ENCODE measurements at places on chromosomes 12 and 14. TPM values are rescaled to one million over a fixed set of nuclear protein-coding genes. Genes with fewer than 3 reads are reported as not detected.
A peak's percentile ranks its signal among the peaks of the same experiment; 100 is the strongest.

- no peak for DNase-seq
Measured at GRCh38 chr12:89326239-89327040, 25.9 kb downstream of the DUSP6 start.

- DNase-seq = no peak
Measured at GRCh38 chr12:14213542-14213941, 151.9 kb upstream of the ATF7IP start.

- DNase-seq = no peak
Measured at GRCh38 chr12:68420225-68421010, 88.3 kb upstream of the MDM1 start.

Gene MMAB
- total RNA-seq = 94.9 TPM

Gene TMEM229B
- 3.0 TPM for total RNA-seq

GRCh38 chr14:88576222-88576621 lies 13.4 kb downstream of the ZC3H14 start:
- DNase-seq = no peak

DNA sequence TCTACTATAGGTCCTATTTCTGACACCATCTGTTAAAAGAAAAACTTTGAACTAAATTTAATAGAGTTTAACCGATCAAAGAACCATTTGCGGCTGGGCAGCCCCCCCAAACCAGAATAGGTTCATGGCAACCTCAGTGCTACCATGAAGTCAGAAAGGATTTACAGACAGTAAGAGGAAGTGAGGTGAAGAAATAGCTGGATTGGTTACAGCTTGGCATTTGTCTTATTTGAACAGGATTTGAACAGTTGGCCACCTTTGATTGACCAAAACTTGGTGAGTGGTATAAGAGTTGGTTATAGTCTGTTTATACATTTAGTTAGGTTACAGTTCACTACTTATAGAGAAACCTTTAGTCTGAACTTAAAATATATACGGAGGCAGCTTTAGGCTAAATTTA lies 88.9 kb downstream of the TXNDC16 start:
- DNase-seq = no peak

DNA sequence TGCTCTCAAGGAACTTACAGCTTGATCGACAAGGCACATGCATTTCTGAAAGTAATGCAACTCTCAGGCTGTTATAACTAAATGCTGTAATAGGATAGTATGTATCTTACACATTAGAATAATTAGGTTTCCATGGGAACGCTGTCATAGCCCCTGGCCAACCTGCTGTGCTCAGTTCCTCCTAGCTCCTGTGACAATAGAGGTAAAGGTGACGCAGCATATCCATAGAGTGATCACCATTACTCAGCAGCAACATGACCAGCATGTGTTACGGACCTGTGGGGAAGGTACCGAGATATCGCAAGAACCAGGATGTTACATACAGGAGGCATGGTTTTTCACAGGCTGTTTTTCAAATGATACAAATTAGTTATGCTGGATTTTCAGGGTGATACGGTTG lies 150.7 kb downstream of the CAND1 start:
- DNase-seq = no peak

DNA sequence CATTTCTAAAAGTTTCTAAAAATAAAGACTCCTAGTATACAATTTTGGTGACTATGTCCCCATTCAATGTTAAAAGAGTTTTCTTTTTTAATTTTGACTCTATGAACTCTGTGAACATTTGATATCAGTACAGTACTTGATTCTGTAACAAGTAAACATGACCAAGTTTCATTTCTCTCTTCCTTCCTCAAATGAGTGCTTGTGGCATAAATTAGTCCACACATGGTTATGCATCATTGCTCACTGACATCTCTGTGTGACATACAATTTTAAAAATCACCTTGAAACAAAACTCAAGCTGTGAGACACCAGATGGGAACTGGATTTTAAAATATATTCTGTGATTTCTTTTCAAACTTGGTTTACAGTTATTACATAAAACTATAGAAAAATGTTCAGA lies 253.9 kb upstream of the MDGA2 start:
- DNase-seq = no peak

GRCh38 chr12:107670999-107671643 lies 14.5 kb upstream of the PWP1 start:
- DNase-seq = no peak

Gene SLC38A4
- not detected for total RNA-seq

GRCh38 chr12:47773062-47773857 lies at the start of gene SLC48A1:
Gene SLC48A1 (plus strand): TSS chr12:47773238. CDS start chr12:47773305, 67 bp downstream.
- DNase-seq = peak; percentile 79

Gene PEX5
- 34.8 TPM for total RNA-seq

- DNase-seq = no peak
Measured at GRCh38 chr12:58416236-58416635, 474.9 kb downstream of the ATP23 start.

Gene BIN2
- 1.1 TPM for total RNA-seq

Gene GMFB
- 65.5 TPM for total RNA-seq

DNA sequence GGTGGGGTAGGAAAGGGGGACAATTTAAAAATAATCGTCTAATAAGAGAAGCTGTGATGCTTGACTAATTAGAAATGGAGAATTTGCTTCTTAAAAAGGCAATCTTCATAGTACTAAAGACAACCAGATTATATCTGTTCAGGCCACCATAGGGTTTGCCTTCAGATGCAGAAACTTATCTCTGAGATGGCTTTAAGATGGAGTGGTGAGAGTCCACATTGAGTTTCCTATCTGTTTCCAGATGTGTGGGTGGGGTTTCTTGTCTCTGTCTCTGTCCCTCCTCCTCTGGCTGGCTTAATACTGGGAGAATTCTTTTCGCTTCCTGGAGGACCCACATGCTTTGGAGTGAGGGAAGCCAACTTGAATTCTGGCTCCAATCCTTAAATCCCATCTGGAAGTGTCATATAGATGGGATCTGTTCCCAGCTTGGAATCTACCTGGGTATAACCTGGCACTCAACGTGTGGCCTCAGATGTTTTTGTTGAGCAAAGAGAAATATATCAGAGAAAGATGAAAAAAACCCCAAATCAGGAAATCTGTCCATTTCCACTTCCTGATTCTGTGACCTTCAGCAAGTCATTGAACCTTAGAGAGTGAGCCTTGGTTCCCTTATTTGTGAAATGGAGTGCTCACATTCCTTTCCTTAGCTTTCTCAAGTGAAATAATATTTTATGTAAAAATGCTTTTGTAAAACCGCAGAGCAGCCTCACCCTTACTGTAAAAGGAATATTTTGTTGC lies 66.4 kb downstream of the CHST11 start:
- DNase-seq = no peak

DNA sequence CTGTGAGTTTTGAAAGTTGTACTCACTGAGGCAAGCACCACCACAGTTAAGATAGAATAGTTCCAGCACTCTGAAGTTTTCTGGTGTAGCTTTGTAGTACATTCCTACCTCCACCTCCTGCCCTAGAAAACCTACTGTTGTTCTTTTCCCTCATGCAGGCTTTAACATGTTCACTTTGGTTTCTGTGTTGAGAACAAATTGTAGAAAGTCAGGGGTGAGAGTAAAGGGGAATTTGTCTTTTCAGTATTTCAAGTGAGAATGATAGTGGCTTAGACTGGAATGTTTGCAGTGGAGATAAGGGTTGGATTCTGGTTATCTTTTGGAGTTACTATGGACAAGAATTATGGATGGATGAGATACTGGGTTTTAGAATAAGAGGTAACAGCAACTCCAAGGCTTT lies 67.2 kb downstream of the AEBP2 start:
- no peak for DNase-seq

DNA sequence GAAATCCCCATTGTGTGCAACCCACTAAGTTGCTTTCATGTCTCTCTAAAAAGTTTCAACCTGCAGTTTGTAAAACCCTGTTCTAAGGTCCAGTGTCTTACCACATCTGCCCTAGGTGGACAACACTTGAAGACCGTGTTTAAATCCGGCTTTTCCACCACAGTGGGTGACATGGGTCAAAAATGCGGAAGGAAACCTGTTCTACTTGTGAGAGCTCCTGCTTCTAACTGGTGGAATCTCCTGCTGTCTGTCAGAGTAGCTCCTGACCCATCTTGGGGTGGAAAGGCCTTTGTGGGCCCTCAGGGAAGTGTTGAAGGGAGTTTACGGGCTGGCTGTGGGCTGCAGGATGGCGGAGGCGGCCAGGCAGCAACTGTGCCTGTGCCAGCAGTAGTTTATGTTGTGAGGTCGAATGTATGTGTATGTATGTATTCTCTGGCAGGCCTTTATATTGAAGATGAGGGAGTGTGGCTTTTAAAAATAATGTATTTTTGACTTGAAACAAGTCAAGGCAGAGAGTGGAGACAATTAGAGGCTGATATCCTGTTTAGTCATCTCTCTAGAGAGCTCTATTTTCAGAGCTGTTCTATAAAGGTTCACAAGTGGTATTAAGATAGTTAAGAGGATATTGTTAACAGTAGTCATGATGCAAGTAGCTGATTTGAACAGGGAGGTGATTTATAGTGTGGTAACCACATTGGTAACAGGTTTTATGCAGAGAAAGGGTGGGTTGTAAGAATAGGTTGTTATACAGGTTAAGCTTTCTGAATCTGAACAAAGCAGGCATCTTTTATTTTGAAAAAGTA lies 67.0 kb downstream of the PRKCH start:
- DNase-seq = no peak

- no peak for DNase-seq
Measured at GRCh38 chr14:75371297-75371696, 56.5 kb upstream of the JDP2 start.

DNA sequence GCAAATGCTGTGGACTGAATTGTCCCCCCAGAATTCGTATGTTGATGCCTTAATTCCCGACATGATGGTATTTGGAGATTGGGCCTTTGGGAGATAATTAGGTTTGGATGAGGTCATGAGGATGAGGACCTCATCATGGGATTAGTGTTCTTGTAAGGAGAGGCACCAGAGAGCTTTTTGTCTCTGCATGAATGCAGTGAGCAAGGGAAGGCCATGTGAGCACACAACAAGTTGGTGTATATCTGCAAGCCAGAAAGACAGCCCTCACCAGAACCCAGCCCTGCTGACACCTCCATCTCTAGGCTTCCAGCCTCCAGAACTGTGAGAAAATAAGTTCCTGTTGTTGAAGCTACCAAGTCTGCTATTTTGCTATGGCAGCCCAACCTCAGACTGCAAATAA lies 51.9 kb upstream of the SMCO2 start:
- DNase-seq = no peak

Gene AVPR1A
- 1.1 TPM for total RNA-seq

- DNase-seq = no peak
Measured at GRCh38 chr12:30197392-30198057, 413.8 kb upstream of the TMTC1 start.

Gene ACOT6
- total RNA-seq = not detected

GRCh38 chr12:50057896-50058670 lies 687 bp downstream of the ASIC1 start:
- DNase-seq = no peak

Gene HNRNPA1
- total RNA-seq = 2,485 TPM

Gene TMTC2
- total RNA-seq = 5.6 TPM

DNA sequence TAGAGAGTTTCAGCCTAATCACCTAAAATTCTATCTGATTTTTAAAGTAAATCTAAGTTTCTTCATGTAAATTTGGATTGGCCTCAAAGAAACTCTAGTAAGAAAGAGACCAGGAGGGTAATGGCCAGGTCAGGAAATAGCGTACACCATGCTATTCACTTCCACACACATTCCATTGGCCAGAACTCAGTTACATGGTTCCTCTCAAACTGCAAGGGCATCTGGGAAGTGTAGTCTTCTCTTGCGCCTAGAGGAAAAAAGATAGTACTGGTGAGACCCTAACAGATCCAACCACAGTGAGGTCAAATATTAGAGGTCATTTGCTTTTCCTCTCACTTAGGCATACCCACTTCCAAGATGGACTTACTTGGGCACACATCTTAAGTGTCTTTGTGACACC lies 39.1 kb downstream of the MBIP start:
- DNase-seq = no peak

Gene MUCL1
- not detected for total RNA-seq

Gene UNC79
- total RNA-seq = 0.20 TPM

Gene SLC5A8
- total RNA-seq = 1.6 TPM

DNA sequence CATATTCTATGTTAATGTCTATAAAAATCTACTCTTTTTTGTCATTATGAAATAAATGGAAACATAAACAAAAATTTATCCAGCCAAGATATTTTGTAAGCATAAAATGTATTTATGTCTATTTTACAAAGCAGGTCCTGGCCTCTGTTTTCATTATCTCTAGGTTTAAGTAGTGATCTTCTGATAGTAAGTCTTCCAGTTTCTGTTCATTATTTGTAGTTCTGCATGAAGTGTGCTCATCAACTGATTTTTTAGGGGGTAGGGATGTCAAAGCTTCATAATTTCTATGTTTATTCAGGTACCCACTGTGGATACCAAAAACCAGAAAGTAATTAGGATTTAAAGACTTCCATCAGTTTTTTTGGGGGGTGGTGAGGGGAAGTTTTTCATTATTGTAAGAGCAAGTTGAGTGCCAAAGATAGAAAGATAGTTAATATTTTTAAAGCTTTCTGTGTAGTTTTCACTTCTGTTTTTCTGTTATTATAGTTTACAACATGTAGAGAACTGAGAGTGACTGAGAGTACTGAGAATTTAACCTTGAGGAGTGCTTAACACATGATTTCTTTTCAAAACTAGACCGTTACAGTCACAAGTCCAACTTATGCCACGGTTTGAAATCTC lies 30.6 kb upstream of the LMO3 start:
- no peak for DNase-seq

Gene DGLUCY
- total RNA-seq = 39.3 TPM

- DNase-seq = peak; percentile 53
Measured at GRCh38 chr12:54526812-54527630, 22.4 kb upstream of the PDE1B start.

DNA sequence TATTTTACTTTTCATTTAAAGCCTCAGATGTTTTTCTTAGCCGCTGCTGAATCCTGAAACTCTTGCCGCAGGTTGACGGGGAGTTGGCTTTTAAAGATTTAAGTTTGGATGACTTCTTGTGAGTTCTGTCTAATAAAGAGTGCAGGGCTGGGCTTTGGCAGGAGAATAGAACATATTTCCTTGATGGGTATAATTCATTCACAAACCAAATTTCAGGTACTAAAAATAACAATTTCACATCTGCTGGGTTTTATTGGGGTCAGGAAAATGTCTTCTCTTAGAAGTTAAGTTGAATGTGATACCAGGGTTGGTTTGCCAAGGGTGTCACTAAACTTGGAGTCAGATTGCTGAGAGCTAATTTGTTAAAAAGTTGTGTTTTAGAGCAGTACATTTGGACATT lies 9.7 kb downstream of the SP1 start:
- no peak for DNase-seq

- no peak for DNase-seq
Measured at GRCh38 chr14:100872259-100873095, 31.0 kb downstream of the RTL1 start.

- DNase-seq = no peak
Measured at GRCh38 chr12:12817616-12818015, 4.5 kb downstream of the DDX47 start.

Gene TTC8
- total RNA-seq = 40.3 TPM
